ENCODE measurements at places on chromosomes 13 and 19.

DNA sequence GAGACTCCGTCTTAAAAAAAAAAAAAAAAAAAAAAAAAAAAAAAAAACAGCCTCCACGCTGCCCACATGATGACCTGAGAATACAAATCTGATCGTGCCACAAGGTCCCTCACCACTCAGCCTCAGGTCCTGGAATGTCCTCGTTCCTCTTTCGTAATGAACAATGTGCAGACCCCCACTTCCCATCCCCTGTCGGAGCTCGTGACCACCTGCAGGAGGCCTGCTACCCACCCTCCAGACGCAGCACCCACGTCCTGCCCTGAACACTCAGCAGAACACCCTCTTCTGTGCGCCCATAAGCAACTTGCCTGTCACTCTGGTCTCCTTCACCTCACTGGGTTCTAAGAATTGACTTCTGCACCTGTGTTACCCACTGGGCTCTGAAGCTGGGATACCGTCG lies 166.4 kb downstream of the KATNAL1 start:
- DNase-seq, result no peak

- DNase-seq, result no peak
These were observed 26.2 kb downstream of the CCNE1 start for GRCh38 chr19:29837996-29838395.

- DNase-seq, result peak; percentile 35
These were observed 776.9 kb downstream of the GPC5 start for GRCh38 chr13:92175330-92175729.

- DNase-seq, result no peak
These were observed 1445.4 kb downstream of the EFNB2 start for GRCh38 chr13:105089858-105090643.

DNA sequence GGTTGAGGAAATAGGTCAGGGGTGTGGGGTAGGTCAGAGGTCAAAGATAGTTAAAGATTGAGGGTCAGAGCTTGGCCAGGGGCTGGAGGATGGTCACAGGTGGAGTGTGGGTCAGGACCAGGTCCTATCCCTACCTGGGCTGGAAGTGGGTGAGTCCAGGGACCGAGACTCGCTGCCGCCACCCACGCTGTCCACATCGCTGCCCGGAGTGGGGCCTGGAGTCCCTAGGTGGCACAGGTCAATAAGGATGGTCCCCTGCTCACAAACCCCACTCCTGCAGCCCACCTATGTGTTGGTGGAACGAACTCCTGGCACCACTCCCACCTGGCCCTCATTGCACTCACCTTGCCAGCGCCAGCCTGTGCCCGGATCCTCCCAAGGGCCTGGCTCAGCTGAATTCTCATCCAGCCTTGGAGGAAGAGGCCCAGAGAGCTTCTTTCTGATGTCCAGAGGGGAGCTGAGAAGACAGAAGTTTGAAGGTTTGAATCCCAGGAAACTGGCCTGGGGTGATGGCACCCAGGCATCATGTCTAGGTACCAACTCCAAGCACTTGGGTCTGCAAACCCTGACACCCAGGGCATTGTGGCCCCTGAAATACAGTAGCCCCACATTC lies 6.8 kb downstream of the GMIP start:
- no peak for DNase-seq

DNA sequence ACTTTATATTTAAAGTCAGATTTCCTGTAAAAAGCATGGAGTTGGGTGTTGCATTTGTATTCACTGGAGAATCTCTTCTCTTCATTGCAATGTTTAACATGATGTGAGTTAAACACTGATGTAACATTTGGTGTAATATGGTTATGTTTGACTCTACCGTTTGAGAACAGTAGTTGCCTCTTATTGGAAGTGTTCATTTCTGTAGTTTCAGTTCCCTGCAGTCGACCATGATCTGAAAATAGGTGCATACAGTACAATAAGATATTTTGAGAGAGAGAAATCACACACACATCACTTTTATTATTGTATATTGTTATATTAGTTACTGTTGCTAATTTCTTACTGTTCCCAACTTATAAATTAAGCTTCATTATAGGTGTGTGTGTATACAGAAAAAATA lies 105.2 kb upstream of the SPACA7 start:
- no peak for DNase-seq

GRCh38 chr13:25872481-25873241 lies 179.2 kb downstream of the SHISA2 start:
- DNase-seq, result no peak

DNA sequence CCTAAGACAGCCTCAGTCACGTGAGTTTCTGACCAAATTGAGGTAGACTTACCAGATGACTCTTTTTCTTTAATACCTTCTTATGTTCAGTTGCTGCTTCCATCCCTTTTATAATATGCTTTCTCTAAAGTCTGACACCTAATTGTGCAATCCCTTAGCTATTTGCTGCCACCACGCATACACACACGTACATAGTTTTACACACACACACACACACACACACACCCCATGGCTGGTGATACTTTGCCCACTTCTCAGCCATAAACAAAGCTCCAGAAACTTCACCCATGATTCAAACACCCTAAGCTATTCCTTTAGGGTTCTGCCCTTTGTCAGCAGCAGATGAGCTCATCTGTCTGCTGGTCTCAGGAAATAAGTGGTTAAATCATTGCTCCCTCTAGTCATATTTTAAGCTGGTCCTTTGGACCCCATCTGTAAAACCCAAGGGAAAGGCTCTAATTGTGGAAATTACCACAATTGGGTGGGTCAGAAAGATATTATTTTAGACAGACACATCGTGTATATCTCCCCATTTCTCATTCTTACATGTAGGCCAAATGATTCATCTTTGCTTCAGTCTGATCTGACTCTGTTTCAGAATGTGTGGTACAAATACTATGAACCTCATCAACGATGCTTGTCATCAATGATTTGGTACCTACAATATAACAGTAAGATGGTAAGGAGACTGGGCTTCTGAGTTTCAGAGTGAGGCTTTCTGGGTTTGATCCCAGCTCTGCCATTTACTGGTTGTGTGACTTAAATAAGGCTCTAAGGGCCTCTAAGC lies 69.2 kb downstream of the NALCN start:
- no peak for DNase-seq

DNA sequence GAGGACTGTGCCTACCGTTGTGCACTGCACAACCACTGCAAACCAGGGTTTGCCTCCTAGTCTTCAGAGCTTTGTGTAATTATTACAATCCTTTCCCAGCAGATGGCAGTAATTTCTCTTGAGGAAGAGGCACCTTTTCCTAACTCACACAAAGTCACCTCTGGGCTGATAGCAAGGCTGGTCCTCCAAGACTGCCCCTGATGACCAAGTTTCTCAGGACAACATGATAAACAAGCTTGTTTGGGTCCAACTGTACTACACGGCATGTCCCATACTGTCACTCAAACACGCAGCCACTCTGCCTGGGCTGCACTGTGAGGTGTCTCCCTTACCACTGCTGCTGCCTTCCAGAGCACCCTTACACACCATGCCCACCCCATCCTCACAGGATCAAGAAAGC lies 39.3 kb downstream of the RFXAP start:
- peak; percentile 80 for DNase-seq

Data from NCI-H526 treated with DMSO at 0.1 percent for 48 hours (cell line).